ENCODE measurements at places on chromosomes 6 and 20.
A peak's percentile ranks its signal among the peaks of the same experiment; 100 is the strongest.

DNA sequence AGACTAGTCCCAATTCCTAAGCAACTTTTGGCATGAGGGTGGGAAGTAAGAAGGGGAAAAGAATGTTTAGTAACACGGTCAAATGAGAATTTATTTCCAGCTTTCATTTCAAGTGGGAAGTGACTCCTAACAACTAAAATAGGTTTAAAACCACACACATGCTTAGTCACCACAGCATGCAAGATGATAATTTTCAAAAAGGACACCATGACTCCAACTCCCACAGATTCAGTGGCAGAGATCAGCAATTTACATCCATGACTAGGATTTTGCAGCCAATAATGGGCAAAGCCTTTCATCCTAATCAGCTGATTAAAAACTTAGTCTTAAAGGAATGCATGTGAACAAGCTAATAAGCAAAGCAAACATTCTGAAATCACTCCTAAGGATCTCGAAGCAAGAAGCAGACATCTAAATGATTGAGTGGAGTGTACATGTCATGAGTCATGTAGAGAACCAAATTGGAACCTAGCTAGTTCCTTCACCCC lies 48.1 kb upstream of the GCLC start:
- DNase-seq = peak; percentile 67

GRCh38 chr20:14142171-14142570 lies 146.9 kb downstream of the MACROD2 start:
- peak; percentile 55 for DNase-seq

DNA sequence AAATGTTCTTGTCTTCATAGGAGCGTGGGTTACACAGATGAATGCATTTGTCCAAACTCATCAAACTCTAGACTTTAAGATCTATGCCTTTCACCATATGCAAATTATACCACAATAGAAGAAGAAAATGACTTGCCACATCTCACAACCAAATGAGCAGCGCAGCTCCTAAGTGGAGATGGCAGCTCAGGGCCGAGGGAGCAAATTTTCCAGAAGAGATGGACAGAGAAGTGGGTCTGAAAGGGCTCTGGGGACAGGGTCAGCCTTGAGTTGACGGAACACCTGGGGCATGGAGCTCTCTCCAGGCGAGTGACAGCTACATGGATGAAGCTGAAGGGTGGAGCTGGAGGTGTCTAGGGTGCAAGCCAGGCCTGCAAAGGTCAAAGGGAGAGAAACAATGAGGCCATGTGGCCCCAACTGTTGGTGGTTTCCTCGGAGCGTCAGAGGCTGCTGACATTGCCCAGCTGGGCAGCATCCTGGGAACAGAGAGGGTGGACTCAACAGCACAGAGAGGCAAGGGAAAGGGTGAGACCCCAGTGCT lies 228.3 kb downstream of the NRN1 start:
- DNase-seq = no peak

DNA sequence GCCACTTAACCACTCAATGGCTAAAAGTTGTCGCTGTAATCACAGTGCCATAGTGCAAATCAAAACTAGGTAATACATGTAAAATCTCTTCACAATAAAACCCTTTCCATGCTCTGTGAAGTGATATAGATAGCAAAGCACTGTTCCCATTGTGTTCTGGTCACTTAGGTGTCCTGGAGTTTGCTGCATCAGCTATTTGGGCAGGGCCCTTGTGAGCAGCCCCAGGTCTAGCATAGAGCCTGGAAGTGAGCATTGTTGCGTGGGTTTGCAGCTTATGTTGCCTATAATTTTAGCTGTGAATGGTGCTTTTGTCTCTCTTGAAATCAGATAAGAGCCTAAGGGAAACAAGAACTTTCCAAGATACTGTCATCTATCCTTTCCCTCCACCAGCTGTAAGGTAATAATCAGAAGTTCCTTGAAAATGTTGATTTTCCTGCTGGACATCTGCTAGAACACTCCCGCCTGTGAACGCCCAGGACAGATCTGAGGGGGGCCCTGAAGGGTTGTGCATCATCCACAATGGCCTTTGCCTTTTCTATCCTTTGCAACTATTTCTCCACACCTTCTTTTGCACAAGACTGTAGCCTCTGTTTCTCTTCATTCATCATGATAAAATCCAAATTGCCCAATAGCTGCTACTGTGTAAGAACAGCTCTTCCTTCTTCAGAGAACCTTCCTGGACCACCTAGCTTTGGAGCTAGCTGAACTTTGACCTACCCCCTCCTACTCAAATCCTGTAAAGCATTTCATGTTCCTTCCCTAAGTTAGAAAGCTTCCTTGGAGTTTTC lies 57.0 kb downstream of the TNFAIP3 start:
- no peak for DNase-seq

DNA sequence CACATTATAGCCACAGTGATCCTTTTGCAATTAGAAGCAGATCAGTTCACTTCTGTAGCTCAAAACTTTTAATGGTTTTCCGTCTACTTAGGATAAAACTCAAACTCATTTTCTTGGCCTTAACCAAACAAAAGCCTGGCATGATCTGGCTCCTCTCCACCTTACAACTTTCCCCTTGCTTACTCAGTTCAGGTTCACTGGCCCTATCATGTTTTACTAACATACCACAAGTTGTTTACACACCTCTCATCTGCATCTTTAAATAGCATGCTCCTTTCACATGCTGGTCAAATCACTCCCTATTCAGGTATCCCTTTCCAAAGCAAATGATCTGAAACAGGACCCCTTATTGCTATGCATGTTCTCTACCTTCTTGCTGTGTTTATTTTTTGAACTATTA lies 191.4 kb upstream of the FAM83B start:
- no peak for DNase-seq

GRCh38 chr6:47476781-47477496 lies 650 bp upstream of the CD2AP start:
- DNase-seq = no peak

- peak; percentile 74 for DNase-seq
Observed at GRCh38 chr20:10622657-10623418, 51.0 kb downstream of the JAG1 start.

DNA sequence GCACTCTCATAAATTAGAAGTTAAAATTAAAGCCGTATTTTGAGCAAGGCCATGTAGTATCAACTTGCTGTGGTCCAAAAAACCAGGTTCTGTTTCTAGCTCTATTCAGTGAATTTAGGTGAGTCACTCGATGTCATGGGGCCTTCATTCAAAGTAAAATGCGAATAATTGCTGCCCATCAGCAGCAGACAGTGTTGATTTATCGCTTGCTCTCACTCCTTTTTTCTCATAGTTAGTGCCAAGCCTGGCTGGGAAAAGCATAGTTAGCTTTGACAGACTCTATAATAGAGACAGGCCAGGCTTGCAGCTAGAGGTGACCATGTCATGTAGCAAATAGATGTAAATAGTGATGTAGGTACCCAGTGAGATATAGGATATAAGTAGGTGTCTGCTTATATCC lies 136.0 kb downstream of the EDN1 start:
- no peak for DNase-seq

DNA sequence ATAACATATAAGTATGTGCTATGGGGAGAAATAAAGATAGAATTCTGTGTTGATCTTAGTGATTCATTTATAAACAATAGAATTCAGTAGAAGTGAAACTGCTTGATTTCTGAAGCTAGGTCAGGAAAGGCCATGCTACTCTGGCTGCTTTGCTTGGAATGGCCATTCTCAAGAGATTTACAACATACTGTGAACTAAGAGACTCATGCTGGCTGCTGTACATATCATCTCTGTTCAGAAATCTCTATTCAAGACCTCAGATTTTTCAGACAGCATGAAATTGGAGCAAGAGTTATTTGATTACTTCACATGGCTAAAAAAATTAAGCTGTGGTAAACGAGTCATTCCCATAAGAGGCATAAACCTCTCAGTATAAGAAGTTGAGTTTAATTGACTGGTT lies 662.6 kb downstream of the BCKDHB start:
- peak; percentile 50 for DNase-seq

Data from AG08395 (cell line).